ENCODE measurements at places on chromosomes 7 and 10. TPM values are rescaled to one million over a fixed set of nuclear protein-coding genes. Genes with fewer than 3 reads are reported as not detected.
A peak's percentile ranks its signal among the peaks of the same experiment; 100 is the strongest.

Gene SH2D4B
- not detected for total RNA-seq

Gene THSD7A
- 0.21 TPM for total RNA-seq

Gene LIMK1
- 28.7 TPM for total RNA-seq

Gene NOS3
- 13.2 TPM for total RNA-seq

Gene BRI3
- 529 TPM for total RNA-seq

Gene PPP1R17
- not detected for total RNA-seq

Gene DRGX
- total RNA-seq, result not detected

DNA sequence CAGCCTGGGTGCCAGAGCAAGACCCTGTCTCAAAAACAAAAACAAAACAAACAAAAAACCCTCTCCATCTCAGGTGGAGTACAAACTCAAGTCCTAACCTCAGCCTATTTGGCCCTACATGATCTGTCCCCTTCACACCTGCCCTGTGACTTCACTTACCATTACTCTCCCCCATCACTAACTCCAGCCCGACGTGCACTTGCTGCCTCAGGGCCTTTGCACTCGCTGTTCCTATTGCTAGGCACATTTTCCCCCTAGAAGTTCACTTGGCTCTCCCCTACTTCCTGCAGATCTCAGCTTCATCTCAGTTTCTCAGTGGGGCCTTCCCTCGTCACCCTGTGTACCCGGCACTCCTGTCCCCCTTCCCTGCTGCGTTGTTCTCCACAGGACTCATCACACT is 8.5 kb upstream of the LRMDA start:
- H3K27ac ChIP-seq, result no peak overlapping the region
- no peaks in the 10 kb centered on the region for H3K27me3 ChIP-seq
- H3K4me3 ChIP-seq, result no peak overlapping the region
- H3K4me1 ChIP-seq, result no peaks in the 10 kb centered on the region
- no peaks in the 10 kb centered on the region for H3K36me3 ChIP-seq

- no peak for DNase-seq
- no peak overlapping the region for H3K4me3 ChIP-seq
- peak overlapping the region; percentile 46 for H3K27ac ChIP-seq
- peaks cover 12% of the 10 kb centered on the region for H3K4me1 ChIP-seq
- no peaks in the 10 kb centered on the region for H3K36me3 ChIP-seq
Observed at GRCh38 chr7:99096124-99096887, 47.6 kb downstream of the SMURF1 start.

DNA sequence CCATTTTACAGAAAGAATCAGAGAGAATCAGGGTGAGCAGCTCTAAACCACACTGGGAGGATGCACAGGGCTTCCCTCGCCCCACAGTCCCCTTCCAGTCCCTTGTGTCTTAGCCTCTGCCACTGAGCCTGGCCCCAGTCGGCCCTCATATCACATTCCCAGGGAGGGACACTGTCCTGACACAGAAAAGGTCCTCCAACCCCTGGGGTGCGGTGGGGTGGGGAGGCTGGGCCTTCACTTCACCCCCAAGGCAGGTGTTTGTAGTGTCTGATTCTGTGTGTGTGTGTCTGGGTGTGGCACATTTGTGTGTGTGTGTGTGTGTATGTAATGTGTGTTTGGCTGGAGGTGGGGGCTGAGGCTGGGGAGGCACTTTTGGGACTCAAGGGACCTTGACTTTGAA is 1.8 kb upstream of the KCP start:
- peaks cover 80% of the 10 kb centered on the region for H3K27me3 ChIP-seq
- no peak overlapping the region for H3K4me3 ChIP-seq
- DNase-seq, result no peak
- H3K4me1 ChIP-seq, result peaks cover 4% of the 10 kb centered on the region

DNA sequence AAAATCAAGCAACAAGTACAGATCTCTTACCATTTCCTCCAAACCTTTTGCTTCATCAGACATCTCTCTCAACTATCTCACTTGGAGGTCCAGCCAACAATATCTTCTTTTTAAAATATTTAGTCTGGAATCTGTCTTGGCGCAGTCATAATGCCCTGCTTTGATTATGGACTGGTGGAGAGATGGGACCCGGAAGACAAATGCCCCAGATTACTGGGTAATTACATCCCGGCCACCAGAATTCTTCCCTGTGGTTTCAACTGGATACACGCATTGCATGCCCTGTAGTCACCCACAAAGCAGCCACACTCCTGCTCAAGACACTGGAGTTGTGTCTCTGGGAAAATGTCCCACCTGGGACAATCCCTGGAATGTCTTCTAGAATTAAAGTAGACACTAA is 65.5 kb downstream of the BPGM start:
- no peak overlapping the region for H3K4me3 ChIP-seq
- DNase-seq, result no peak
- H3K27me3 ChIP-seq, result no peaks in the 10 kb centered on the region
- no peak overlapping the region for H3K27ac ChIP-seq
- no peaks in the 10 kb centered on the region for H3K4me1 ChIP-seq

DNA sequence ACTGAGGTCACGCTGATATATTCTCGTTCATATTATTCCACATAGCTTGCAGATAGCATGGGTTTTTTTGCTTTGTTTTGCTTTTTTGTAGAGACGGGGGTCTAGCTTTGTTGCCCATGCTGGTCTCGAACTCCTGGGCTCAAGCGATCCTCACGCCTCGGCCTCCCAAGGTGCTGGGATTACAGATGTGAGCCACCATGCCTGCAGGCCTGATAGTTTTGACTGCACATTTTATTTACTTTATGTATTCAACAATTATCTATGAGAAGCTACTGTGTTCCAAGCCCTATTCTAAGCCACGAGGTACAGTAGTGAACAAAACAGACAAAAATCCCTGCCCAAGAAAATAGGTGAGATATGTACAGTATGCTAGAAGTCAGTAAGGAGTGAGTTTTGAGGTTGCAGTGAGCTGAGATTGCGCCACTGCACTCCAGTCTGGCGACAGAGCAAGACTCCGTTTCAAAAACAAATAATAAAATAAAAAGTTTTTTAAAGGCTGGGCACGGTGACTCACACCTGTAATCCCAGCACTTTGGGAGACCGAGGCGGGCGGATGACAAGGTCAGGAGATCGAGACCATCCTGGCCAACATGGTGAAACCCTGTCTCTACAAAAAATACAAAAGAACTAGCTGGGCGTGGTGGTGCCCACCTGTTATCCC is 1.3 kb upstream of the YWHAG start:
- peaks cover 9% of the 10 kb centered on the region for H3K36me3 ChIP-seq
- H3K4me1 ChIP-seq, result peaks cover 40% of the 10 kb centered on the region
- no peak for DNase-seq
- H3K27me3 ChIP-seq, result no peaks in the 10 kb centered on the region

GRCh38 chr7:124457841-124458240 is 307.8 kb downstream of the GPR37 start:
- no peaks in the 10 kb centered on the region for H3K27me3 ChIP-seq
- no peak overlapping the region for H3K4me3 ChIP-seq
- H3K27ac ChIP-seq, result no peak overlapping the region
- no peaks in the 10 kb centered on the region for H3K4me1 ChIP-seq
- no peaks in the 10 kb centered on the region for H3K36me3 ChIP-seq
- no peak for DNase-seq

DNA sequence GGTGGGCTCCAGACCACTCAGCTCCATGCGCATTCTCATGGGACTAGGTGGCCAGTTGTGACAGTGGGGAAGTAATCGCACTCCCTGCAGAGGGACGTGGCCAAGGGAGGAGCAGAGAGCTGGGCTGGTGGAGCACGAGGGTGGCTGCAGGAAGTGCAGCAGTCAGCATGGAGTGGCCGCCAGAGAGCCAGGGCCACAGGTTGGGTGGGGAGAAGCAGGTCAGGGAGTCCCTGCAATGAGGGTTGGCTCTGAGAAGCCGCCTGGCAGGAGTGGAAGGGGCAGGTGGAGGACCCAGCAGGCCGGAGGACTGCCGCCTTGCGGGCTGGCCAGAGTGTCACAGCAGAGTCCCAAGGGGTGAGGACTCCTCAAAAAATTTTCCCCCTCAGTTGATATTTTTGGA is 26.2 kb downstream of the FKBP6 start:
- H3K27ac ChIP-seq, result no peak overlapping the region
- no peaks in the 10 kb centered on the region for H3K36me3 ChIP-seq
- no peak overlapping the region for H3K4me3 ChIP-seq
- no peaks in the 10 kb centered on the region for H3K27me3 ChIP-seq

DNA sequence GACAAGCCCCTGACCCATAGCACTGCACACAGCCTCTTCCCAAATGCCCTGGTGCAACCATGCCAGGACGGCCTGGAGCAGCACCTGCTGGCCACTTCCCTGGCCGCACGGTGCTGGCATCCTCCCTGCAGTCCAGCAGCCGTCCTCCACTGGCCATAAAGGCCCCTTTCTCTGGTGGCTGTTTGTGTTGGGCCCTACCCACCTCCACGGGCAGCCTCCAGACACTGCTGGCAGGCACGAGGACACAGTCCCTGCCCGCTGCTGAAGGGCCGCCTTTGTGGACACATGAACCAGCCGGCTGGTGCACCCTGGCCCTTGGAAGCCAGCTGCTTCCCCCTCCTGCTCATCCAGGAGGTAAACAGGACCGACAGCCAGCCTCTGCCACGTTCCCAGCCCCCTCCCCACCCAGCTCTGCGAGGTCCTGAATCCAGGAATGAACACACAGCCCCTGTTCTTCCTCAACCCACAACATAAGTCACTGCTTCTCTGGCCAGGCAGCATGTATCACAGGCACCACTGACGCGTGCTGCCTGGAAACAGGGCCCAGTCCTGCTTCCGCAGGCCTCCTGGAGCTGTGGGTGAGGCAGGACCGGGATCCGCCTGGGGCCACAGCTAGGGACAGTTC is 43.8 kb downstream of the SPOCK2 start:
- no peaks in the 10 kb centered on the region for H3K36me3 ChIP-seq
- H3K4me1 ChIP-seq, result no peaks in the 10 kb centered on the region
- no peaks in the 10 kb centered on the region for H3K27me3 ChIP-seq
- no peak overlapping the region for H3K27ac ChIP-seq
- H3K4me3 ChIP-seq, result no peak overlapping the region

DNA sequence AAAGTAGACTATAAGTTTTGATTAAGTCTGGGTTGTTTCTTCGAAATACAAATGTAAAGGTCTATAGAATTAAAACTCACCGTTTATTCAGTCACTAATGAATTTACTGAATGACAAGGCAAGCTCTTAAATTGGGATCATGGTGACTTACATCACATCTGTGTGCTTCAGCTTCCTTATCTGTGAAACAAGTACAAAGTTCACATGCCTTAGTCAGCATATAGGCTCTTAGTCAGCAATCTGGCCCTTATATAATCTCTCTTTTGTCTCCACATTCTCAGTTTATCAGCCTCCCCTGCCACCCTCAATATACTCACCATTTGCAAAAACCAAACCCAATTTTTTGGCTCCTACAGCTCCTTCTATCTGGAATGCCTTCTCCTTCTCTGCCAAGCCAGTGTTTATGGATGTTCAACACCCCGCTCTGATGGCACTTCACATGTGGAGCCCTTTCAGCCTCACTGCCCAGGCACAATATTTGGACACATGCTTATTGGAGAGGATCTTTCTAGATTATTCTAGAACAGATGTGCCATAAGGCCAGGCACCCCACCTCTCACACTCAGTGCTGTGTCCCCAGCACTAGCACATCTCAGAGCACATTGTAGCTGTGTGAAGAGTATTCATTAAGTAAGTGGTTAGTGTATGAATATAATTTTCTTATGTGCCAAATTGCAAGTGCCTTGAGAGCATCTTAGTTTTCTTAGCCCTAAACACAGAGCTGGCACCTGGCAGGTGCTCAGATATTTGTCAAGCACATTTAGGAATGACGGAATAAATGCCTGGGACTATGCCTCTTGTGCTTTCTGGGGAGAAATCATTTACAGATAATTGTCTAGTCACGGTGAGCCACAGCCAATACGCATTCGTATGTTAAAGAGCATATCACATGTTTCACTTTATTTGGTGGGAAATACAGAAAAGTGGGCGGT is 9.8 kb upstream of the LAMB1 start:
- no peak overlapping the region for H3K4me3 ChIP-seq
- H3K27me3 ChIP-seq, result no peaks in the 10 kb centered on the region
- H3K27ac ChIP-seq, result no peak overlapping the region
- DNase-seq, result no peak
- H3K4me1 ChIP-seq, result no peaks in the 10 kb centered on the region

DNA sequence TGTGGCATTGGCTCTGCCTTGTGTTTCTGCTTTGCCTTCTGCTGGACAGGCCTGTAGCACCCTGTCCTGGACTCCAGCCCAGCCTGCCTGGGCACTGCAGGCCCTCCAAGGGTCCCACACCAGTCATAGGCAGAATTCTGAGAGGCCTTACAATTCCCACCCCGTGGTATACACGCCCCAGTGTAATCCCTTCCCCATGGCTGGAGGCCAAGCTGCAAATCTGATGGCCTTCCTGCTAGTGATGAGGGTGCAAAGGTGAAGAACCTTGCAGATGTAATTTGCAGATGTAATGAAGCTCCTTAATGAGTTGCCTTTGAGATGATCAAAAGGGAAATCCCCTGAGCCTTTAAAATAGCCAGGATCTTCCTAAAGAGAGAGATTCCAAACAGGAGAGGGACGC is 325.1 kb upstream of the ZNF32 start:
- no peak overlapping the region for H3K4me3 ChIP-seq
- H3K27ac ChIP-seq, result no peak overlapping the region
- DNase-seq, result no peak
- no peaks in the 10 kb centered on the region for H3K36me3 ChIP-seq
- H3K27me3 ChIP-seq, result no peaks in the 10 kb centered on the region
